ENCODE measurements at places on chromosomes 13 and 19. TPM values are rescaled to one million over a fixed set of nuclear protein-coding genes. Genes with fewer than 3 reads are reported as not detected.

- no peak for DNase-seq
Measured at GRCh38 chr19:11087870-11088505, 1.3 kb upstream of the LDLR start.

DNA sequence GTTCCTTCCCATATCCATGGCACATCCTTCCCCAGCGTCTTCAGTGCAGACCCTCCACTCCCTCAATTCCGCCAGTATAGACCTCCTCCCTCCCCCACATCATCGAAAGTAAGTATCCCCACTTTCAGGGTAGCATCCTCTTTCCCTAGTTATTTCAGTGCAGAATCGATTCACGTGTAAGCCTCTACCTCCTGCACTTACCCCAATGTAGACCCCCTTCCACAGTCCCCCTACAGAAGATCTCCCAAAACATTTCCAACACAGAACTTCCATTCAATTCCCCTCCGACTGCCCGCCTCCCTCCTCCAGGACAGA is 664 bp downstream of the IRF3 start:
- no peak for DNase-seq

- peak; percentile 58 for DNase-seq
Measured at GRCh38 chr19:42529248-42529764, 1.0 kb upstream of the CEACAM1 start.

LILRB1 gene
- not detected for total RNA-seq

DNA sequence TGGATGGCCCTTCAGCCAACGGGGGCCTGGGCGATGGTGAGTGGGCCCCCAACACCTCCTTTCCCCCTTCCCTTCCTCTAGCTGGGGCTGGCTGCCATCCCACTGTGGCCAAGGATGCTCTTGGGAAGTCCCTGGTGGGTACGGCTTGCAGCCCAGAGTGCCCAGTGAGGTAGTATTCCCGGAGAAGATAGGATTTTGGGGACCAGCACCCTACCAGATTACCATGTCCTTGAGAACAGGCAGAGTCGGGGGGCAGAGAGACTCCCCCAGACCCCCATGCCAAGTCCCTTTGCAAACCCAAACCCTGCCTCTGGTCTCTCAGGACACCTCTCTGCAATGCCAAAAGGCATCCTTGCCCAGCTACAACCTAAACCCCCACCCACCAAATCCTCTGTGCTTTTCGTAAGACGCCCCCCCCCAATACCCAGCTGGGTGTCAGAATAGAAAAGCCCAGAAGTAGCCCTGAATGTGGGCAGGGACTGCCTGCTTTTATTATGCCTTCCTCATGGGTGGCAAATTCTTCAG is 1.7 kb downstream of the HIF3A start:
- DNase-seq: no peak

GRCh38 chr19:47296036-47296435 is 13.6 kb upstream of the C5AR1 start:
- DNase-seq: peak; percentile 61

DNA sequence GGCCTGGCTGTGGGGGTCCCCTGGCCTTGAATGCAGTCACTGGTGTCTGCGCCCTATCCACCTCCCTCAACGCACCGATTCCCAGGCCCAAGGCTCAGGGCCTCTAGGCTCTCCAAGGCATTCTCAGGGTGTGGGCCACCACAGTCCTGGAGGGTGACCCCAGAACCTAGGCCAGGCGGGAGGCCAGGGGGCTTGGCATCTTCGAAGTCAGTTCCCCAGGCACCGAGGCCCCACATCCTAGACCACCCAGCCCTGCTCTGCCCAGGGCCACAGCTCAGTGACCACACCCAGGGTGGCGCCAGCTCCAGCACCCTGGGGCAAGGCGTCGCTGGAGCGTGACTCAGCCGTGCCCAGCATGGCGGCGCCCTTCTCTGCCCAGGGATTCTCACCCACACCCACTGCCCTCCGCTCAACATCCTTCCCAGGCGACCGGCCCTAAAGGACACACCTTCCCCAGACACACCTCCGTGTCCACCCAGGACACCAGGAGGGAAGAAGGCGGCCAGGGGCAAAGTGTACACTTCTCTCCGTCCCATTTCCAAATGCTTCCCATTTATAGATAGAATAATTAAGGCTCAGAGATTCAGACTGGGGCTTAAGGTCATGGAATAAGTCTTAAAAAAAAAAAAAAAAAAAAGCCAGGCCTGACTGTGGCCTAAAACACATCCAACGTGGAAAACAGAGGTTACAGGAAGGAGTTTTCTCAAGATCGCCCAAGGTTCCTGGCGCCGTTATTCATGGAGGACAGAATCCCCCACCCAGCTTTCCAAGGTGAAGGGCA is 36.4 kb upstream of the NANOS3 start:
- peak; percentile 62 for DNase-seq

DNA sequence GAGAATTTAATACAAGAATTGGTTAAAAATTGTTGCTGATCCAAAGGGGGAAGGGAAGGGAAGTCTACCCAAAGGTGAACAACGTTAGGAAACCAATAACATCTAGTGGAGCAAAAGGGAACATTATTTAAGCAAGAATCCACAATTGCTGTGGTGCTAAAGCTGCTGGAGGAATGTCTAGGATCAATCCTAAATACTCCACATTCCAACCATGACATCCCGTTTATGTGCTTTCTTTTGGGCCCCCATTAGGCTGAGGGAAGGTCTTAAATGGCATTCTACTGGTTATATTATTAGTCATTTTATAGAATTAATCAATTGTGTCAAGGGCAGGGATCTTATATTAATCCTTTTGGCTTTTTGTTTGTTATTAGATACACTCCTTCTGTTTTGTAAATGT is 39.9 kb upstream of the VWA8 start:
- DNase-seq: no peak

FFAR3 gene
- not detected for total RNA-seq

DNA sequence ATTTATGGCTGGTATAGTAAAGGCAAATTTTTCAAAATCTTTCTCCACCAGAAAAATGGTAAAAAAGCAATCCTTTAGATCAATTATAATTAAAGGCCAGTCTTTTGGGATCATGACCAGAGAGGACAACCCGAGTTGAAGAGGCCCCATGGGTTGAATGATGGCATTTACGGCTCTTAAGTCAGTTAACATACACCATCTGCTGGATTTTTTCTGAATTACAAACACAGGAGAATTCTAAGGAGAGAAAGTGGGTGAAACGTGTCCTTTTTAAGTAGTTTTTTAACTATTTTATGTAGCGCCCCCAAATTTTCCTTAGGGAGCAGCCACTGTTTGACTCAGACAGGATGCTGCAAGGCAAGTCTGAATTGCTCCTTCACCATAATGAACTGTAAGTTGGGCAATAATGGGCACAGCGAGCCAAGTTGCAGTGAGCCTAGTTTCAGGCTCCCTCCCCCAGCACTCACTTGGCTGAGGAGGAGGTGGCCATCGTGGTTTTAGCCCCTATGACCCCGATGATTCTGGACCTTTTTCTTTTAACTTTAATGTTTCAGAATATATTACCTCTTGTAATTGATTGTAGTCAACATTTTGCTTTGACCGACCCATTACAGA is 13.6 kb upstream of the ZNF611 start:
- DNase-seq: peak; percentile 22

DNA sequence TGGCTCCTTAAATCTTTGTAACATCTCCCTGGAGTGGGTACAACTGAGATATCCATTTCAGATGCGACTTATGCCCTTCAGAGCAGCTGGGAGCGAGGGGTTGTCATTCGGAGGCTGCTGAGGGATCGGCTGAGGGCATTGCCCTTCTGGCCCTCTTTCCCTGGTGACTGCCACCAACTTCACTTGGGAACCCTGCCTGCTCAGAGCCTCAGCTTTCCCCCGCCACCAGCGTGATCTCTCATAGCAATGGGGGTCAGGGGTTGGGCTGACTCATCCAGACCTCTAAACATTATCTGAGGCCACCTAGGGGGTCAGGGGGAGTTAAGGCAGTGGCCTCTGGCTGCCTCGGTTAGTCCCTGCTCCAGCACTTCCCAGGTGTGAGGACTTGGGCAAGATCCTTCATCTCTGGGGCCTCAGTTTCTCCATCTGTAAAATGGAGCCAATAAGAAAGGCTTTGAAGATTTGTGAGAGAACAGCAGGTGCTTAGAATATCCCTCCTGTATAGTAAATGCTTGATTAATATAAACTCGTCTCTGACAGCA is 1.1 kb downstream of the PRX start:
- no peak for DNase-seq

DNA sequence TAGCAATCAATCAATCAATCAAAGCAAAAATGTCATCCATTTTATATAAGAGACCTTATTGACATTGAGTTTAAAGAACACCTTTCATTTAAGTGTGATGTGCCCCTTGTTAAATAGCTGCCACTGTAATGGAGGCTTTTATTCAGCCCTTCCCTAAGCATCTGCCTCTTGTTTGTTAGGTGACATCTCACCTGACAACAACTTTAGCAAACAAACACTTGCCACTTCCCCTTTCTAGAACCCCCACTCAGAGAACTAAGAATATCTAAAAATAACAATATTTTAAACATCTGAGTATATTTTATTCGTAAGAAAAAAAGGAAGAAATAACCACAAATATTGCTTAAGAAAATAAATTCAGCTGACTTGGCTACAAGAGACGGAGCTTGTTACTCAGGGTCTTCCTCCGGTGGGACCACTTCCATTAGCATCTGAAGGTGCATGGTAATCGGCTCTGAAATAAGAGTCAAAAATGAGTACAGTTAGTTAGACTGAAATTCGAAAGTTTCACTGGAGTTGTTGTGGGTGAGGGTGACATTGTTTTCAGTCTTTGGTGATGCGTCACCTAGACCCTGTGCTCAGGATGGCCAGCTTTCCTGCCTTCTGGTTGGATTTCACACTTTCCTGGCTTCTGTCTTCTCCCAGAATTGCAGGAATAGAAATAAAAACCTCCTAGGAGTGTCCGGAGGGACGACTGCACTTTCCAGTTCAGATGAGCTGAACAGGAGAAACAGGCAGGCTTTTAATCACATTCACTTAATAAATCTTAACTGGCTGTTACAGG is 39.1 kb downstream of the SLC7A9 start:
- no peak for DNase-seq

DNA sequence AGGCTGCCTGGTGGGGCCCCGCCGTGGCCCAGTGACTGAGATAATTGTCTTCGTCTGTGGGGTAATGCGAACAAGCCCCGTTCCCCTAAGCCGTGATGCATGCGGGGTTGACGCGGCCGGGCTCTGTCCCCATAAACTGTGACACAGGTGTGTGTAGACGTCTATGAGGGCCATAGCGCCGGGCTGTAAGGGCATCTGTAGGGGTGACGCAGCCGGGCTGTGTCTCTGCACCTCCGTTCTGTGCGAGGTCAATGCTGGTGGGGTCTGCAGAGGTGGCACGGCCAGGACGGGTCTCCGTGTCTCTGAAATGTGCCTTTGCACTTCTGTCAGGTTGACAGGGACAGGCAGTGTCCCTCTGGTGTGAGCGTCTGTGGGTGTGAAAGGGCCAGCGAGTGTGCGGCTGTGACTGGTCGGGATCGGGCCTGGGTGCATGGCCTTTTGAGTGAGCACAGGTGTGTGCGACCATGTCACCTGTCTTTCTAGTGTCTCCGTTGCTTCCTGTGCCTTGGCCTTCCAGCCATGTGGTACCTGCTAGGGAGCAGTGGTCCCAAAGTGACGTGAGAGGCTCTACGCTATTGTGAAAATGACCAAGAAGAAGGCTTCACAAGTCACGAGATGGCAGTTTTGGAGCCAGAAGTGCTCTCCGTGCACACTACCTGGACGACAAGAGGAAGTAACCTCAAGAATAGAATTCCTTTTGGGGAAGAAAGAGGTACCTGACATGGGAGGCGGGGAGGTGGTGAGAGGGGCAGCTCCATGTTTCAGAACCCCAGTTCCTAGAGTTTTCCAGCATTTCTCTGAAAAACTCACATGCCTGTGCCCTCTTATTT is 16.4 kb upstream of the ZNF331 start:
- no peak for DNase-seq

- DNase-seq: no peak
Measured at GRCh38 chr13:84430015-84430414, 547.7 kb upstream of the SLITRK1 start.

GRCh38 chr13:30708541-30708940 is 26.8 kb upstream of the ALOX5AP start:
- peak; percentile 69 for DNase-seq

DNA sequence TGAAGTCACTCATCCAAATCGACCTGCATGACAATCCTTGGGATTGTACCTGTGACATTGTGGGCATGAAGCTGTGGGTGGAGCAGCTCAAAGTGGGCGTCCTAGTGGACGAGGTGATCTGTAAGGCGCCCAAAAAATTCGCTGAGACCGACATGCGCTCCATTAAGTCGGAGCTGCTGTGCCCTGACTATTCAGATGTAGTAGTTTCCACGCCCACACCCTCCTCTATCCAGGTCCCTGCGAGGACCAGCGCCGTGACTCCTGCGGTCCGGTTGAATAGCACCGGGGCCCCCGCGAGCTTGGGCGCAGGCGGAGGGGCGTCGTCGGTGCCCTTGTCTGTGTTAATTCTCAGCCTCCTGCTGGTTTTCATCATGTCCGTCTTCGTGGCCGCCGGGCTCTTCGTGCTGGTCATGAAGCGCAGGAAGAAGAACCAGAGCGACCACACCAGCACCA is 5.9 kb downstream of the SLITRK5 start:
- no peak for DNase-seq

GJB2 gene
- total RNA-seq: 192 TPM

GRCh38 chr13:46745706-46746105 is 51.3 kb downstream of the ESD start:
- DNase-seq: no peak

- DNase-seq: no peak
Measured at GRCh38 chr13:48318821-48319511, 15.4 kb downstream of the RB1 start.

DNA sequence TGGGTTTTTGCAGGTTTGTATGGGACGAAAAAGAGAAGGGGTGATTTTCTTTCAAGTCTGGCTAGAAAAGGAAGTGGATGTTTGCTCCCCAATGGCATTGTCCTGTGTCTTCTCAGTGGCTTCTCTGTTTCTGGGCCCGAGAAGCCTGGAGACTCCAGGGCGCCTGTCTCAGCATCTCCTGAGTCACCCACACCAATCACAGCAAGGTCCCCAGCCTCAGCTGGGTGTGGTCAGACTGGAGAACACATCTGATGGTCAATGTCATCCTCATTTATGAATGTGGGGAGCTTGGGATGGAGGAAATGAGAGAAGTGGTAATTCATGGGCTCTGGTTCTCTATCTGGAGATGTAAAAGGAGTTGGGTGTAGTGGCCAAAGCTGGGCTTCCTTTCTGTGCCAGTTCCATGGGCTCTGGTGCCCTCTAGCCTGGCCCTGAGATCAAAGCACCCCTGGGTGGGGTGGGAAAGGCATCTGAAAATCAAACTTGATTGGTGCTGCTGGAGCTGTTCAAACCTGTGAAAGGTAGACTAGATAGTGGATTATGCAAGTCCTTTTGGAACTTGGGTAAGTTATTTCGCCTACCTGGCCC is 13.4 kb downstream of the RASL11A start:
- DNase-seq: no peak

GRCh38 chr19:28940751-28941500 is 272.0 kb downstream of the UQCRFS1 start:
- DNase-seq: no peak

GRCh38 chr19:1244693-1245451 is 3.3 kb downstream of the ATP5F1D start:
- no peak for DNase-seq

GNA15 gene
- total RNA-seq: 106 TPM

TYK2 gene
- 45.8 TPM for total RNA-seq
